ENCODE measurements at places on chromosomes 16 and 17. TPM values are rescaled to one million over a fixed set of nuclear protein-coding genes. Genes with fewer than 3 reads are reported as not detected.

PMP22 gene
- total RNA-seq, result 28.7 TPM

HEATR9 gene
- not detected for total RNA-seq

DNA sequence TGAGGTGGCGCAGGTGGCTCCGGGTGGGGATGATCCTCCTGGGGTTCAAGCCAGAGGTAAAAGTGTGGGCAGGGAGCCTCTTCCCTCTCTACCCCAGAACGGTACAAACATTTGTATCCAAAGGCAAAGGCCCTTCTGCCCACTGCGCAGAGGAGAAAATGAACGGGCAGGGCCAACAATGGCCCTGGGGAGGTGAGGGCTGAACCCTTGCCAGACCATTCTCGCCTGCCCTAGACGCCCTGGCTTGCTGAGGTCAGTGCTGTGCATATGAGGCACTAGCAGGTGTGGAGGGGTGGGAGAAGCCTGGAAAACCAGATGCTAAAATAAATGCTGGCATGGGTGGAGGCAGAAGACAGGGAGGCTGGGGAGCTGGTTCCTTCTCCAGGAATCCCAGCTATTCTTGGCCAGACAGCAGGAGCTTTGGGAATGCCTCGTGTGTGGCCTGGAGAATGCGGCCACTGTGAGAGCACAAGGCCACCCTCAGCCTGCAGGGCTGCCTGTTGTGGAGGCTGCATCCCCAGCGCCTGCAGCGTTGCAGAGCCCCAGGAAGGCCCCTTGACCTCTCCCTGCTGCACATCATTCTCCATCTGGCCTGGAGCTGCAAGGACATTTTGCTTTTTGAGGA is 4.5 kb downstream of the C17orf50 start:
- H3K4me3 ChIP-seq, result no peak overlapping the region
- H3K27me3 ChIP-seq, result no peaks in the 10 kb centered on the region
- no peak overlapping the region for H3K27ac ChIP-seq
- peaks cover 12% of the 10 kb centered on the region for H3K4me1 ChIP-seq
- H3K36me3 ChIP-seq, result no peaks in the 10 kb centered on the region

DNA sequence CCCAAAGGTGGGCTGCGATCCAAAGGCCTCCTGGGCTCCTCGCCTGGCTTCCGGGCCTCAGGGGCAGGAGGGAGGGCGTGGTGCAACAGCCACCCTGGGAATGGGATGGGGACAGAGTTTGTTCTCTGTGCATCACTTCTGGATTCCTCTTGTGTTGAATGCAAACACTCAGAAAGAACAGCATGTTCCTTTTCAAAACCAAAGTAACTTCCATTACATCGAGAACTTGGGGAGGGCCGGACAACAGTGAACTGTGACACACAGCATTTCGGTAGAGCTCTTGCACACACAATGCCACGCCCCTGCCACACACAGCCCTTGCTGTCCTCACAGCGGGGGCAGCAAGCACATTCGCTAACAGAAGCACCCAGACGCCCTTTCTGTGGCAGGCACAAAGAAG is 36.1 kb upstream of the FASN start:
- DNase-seq, result no peak
- no peak overlapping the region for H3K4me3 ChIP-seq
- no peaks in the 10 kb centered on the region for H3K27me3 ChIP-seq
- H3K27ac ChIP-seq, result no peak overlapping the region

DNA sequence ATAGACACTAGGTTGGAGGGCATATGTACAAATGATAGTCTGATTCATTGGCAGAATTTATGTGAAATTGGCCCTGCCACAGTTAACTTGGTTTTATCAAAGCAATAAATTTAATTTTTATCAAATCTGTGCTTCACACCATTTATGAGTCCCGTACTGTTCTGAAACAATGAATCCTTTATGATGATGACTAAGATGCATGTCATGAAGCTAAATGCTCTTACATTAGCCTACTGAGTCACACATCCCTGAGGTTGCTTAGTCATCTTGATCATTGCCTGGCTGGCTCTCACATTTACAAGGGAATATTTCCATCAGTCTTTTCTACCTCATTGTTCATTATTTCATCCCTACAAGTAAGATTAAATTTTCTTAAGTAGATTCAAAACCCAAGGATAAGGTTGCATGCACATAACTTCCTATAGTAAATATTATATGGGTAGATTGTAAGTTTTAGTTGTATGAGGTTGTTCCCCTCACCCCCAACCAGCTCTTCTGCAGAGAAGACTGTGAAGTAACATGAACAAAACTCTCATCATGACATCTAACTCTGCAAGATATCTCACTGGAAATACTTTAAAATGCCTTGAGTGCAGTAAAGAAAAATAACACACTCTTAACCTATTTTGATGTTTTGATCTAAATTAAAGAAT is 170.7 kb downstream of the CYB561 start:
- peaks cover 43% of the 10 kb centered on the region for H3K4me1 ChIP-seq
- H3K4me3 ChIP-seq, result peak overlapping the region; percentile 23
- H3K27me3 ChIP-seq, result no peaks in the 10 kb centered on the region
- no peaks in the 10 kb centered on the region for H3K36me3 ChIP-seq
- peak overlapping the region; percentile 82 for H3K27ac ChIP-seq

- H3K27ac ChIP-seq, result no peak overlapping the region
- H3K4me3 ChIP-seq, result no peak overlapping the region
- H3K36me3 ChIP-seq, result no peaks in the 10 kb centered on the region
- no peaks in the 10 kb centered on the region for H3K27me3 ChIP-seq
- DNase-seq, result no peak
- H3K4me1 ChIP-seq, result peaks cover 14% of the 10 kb centered on the region
Observed at GRCh38 chr17:82881900-82882714, 42.3 kb upstream of the ZNF750 start.

All from HCT116 (cell line).